NCI-H524 treated with DMSO at 0.1 percent for 48 hours (cell line): ENCODE measurements at places on chromosomes 1 and 21.

GRCh38 chr1:111603979-111604378 lies 15.6 kb upstream of the RAP1A start:
- DNase-seq: no peak

- no peak for DNase-seq
Observed at GRCh38 chr1:6288665-6289064, 27.8 kb upstream of the GPR153 start.

DNA sequence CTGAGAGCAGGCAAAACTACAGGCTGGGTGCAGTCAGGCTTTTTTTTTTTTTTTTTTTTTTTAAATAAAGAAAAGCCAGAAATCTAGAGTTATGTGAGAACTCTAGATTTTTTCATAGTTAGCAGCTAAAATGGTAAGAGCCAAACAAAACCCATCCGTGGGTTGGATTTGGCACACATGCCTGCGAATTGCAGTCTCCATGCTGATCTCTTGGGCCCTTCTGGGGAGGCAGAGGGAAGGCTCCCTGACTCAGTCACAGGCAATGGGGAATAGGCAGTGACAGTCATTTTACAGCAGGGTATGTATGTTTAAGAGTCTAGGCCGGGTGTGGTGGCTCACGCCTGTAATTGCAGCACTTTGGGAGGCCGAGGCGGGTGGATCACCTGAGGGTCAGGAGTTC lies 2.6 kb downstream of the TXLNA start:
- DNase-seq: no peak

- DNase-seq: no peak
Observed at GRCh38 chr1:187034501-187034900, 205.8 kb downstream of the PLA2G4A start.

DNA sequence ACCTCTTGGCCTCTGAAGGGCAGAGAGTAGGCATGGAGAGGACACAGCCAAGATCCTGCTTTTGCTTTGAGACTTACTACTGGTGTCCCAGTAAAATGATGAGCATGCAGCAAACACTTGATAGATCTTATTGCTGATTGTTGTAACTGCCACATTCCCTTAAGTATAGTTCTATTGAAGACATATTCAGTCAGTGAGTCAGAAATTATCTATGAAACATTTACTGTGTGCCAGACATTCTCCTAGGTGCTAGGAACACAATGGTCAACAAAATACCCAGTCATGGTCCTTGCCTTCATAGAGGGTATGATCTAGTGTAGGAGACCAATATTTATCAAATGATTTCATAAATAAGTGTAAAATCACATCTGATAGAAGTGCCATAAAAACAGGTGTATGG lies 13.6 kb downstream of the STYXL2 start:
- DNase-seq: no peak

- peak; percentile 24 for DNase-seq
Observed at GRCh38 chr1:63622849-63623566, 29.8 kb downstream of the PGM1 start.
